ENCODE measurements at places on chromosomes 2 and 18. TPM values are rescaled to one million over a fixed set of nuclear protein-coding genes. Genes with fewer than 3 reads are reported as not detected.

The SKA1 gene
- 0.68 TPM for total RNA-seq

The PXDN gene
- total RNA-seq: 126 TPM

DNA sequence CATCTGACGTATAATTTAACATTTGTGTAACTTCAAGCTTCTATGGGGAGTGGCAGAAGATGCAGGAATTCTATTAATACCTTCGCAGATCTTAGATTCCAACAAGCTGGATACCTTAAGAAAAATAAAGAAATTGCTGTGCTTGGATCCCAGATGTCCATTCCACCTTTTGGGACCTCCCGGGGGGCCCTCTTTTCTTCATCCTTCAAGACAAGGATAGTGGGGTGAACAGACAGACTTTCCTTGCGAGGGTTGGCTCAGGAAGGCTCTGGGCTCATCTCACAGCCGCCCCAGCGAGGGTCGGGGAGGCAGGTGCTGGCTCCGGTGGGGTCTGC, 509 bp upstream of the RNF144A start:
- DNase-seq: no peak
- no peaks in the 10 kb centered on the region for H3K36me3 ChIP-seq
- no peak overlapping the region for H3K27ac ChIP-seq
- H3K4me1 ChIP-seq: peaks cover 4% of the 10 kb centered on the region
- H3K4me3 ChIP-seq: no peak overlapping the region

The KCNE4 gene
- total RNA-seq: 5.4 TPM
